Psoas muscle (tissue), 8 donors: ENCODE measurements at places on chromosomes 13 and 19. TPM values are rescaled to one million over a fixed set of nuclear protein-coding genes. Genes with fewer than 3 reads are reported as not detected.

The GNG7 gene
- total RNA-seq = 3.2 TPM

The TRIM28 gene
- total RNA-seq = 165 TPM

The ESD gene
- 84.7 TPM for total RNA-seq

The TMPRSS9 gene
- not detected for total RNA-seq

GRCh38 chr13:99311137-99311536 lies 3.9 kb upstream of the GPR183 start:
- peaks cover 34% of the 10 kb centered on the region for H3K4me1 ChIP-seq
- peaks cover 2% of the 10 kb centered on the region for H3K36me3 ChIP-seq
- no peak for DNase-seq
- no peaks in the 10 kb centered on the region for H3K27me3 ChIP-seq
- no peak overlapping the region for H3K4me3 ChIP-seq

DNA sequence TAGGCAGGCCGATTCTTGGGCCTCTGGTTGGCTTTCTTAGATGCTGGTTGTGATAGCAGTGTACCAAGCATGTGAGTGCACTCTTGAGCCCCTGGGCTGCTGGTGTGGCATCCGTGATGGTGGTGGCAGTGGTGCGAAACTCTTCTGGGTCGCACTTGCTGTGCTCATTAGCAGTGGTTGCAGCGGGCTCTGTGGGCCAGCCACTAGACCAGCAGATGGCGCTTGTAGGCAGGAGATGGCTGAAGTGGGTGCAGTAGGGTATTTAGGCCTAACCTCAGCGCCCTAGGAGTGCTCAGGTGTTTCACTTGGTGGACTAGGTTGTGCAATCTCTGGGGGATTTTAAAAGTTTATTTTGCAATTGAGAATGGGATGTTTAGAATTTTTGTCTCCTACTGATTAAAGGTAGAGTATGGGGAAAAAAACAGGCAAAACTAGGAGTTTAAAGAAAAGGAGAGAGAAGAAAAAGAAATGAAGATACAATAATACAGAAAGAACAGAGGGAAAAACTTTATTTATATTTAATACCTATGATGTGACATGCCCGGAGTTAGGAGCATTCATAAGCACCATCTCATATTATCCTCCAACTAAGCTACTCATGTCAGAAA lies 4.3 kb upstream of the ZNF17 start:
- no peaks in the 10 kb centered on the region for H3K27me3 ChIP-seq
- peak; percentile 41 for DNase-seq
- peaks cover under 1% of the 10 kb centered on the region for H3K4me1 ChIP-seq
- no peak overlapping the region for H3K27ac ChIP-seq
- no peaks in the 10 kb centered on the region for H3K36me3 ChIP-seq

DNA sequence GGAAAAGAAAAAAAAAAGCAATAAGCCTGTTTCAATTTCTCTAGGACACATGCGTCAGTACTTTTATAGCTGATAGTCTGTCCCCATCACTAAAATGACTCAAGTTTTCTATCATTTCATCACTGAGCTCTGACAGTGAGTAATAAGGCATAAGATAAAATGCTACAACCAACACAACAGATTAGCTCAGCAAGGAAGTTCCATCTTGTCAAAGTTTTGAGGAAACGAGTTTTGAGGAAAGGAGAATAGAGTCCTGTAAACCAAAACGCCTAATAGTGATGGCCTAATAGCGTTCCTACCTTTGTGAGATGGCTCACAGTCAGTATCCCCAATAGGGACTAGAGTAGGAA lies 145.1 kb downstream of the LACC1 start:
- no peaks in the 10 kb centered on the region for H3K27me3 ChIP-seq
- DNase-seq = no peak
- no peak overlapping the region for H3K4me3 ChIP-seq
- H3K36me3 ChIP-seq = no peaks in the 10 kb centered on the region

DNA sequence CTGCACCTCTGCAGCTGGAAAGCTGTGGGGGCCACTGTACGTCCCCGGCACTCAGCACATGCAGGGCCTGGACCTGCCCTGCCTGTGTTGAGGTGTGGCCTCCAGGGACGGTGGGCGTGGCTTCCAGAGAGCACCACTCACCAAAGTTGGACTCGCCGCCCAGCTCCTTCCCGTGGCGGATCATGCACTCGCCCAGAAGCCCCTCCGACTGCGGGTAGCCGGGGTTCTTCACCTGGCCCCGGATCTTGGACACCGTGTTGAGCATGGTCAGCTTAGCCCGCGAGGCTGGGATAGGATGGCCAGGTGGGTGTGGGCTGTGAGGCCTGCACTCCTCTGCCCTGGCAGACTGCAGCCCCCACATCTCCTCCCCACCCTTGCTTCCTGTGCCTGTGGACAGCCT lies 22.0 kb downstream of the MPND start:
- H3K27ac ChIP-seq = no peak overlapping the region
- H3K36me3 ChIP-seq = peaks cover 3% of the 10 kb centered on the region
- no peak overlapping the region for H3K4me3 ChIP-seq
- no peak for DNase-seq

- no peaks in the 10 kb centered on the region for H3K36me3 ChIP-seq
- no peaks in the 10 kb centered on the region for H3K4me1 ChIP-seq
- no peak for DNase-seq
- H3K27ac ChIP-seq = no peak overlapping the region
- H3K4me3 ChIP-seq = no peak overlapping the region
These were observed 93.3 kb downstream of the NUFIP1 start for GRCh38 chr13:44895953-44896335.
